ENCODE measurements at places on chromosomes 16 and 17.

DNA sequence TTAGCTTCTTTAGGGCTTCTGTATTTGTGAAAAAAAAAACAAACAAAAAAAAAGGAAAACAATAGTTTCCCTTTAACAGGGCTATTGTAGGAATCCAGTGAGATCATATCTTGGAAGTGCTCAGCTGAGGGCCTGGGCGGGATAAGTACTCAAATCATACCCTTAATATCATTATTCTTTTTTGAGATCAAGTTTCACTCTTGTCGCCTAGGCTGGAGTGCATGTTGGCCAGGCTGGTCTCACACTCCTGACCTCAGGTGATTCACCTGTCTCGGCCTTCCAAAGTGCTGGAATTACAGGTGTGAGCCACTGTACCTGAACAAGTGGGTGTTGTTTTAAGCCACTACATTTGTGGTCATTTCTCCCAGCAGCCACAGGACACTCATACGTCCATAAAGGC lies 87.0 kb downstream of the CDH13 start:
- DNase-seq: no peak

- no peak for DNase-seq
Measured at GRCh38 chr16:27534256-27534655, 15.5 kb downstream of the GTF3C1 start.

DNA sequence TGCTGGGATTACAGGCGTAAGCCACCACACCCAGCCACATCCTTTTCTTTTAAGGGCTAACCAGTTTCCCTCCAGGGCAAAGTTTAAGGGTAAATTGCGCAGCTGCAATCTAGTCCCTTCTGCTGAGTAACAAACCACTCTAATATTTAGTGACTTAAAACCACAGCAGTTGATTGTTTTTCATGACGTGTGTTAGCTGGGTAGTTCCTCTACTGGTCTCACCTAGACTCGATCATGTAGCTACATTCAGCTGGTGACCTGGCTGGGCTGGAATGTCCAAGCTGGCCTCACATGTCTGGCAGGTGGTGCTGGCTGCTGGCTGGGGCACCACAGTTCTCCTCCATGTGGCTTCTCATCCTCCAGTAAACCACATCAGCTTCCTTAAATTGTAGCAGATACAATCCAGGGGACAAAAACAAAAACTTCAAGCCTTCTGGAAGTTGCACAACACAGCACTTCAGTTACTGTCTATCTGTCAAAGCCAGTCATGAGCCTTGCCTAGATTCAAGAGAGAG lies 75.5 kb downstream of the GPRC5B start:
- DNase-seq: peak; percentile 39

DNA sequence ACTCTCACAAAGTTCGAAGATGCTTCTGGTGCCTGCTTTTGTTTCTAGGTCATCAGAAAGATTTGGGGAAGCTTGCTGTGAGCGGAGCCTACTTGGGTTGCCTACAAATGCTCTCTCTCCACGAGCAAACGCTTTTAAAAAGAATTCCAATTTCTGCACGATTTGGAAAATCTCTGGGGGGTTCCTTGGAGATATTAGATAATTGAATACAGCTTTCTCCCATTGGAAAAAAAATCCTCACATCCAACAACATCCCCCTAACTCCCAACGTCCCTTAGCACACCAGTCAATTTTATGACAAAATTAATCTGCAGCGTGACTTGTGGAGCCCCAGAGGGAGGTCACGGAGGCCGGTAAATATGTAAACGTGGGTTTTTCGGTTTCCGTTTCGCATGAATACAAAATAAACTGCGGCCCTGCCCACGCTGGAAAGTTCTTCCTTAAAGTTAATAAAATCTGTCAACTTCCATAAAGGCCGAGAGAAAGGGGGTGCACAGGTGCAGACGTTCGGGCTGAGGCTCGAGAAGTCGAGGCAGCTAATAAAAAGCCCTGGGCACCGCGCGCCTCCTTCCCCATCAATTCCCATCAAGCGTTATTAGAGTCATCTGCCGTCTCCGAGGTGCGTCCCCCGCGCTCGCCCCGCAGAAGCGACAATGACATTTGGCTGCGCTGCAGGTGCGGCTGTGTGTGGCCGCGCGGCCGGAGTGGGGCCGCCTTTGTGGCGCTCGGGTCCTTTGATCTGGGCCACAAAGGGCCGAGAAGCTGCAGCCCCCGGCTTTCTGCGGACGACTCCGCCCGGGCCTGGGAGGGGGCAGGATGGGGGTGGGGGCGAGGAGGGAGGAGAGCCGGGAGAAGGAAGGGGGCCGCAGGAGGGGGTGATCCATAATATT lies 37.6 kb downstream of the SALL1 start:
- no peak for DNase-seq

DNA sequence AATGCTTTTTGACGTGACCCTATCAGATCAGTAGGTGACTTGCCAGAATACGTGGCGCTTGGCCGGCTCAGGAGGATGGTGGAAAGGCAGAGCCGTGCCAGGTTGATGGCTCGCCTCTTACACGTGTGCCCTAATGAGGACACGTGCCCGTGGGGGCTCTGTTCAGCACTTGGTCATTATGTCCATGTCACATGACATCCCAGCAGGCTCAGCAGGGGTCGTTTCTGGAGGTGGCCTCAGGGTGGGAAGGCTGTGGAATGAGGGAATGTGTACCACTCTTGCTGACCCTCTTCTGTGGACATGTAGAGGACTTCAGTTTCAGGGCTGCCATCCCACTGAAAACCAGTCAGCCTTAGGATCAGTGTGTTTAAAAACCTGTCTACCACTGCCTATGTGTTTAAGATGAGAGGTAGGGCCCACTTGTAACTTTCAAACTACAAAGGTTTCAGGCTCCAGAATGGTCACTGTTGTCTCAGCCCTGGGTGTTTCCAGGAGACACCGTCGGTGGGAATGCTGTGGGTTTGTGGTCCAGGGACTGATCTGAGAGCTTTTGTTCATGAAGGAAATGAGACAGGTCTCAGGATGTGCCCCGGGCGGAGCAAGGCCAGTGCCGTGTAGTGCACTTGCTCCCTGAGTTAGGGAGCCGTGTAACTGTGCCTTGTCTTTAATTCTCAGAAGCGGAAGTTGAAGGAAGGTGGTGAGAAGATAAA lies 12.1 kb downstream of the UBN1 start:
- no peak for DNase-seq

GRCh38 chr16:80993834-80994233 lies 12.9 kb downstream of the CMC2 start:
- no peak for DNase-seq

- no peak for DNase-seq
Measured at GRCh38 chr17:69508814-69509213, 94.3 kb downstream of the MAP2K6 start.

- no peak for DNase-seq
Measured at GRCh38 chr16:79261481-79261940, 339.0 kb downstream of the MAF start.

DNA sequence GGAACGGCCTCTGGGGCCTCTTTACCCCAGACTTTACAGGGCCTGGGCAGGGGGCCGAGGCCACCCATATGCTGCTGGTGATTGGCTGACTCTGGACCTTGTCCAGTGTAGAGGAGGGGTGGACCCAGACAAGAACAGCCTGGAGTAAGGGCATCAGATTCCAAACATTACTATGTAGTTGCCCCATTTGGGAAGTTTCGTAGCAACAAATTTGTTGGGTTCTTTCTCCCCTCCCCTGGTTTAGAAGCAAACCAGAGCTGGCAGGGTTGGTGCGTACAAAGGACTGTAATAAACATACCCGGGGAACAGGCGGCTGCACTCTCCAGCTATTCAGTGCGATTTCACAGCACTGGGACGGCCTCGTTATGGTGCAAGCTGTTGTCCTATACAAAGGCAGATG lies 145.5 kb downstream of the NTN1 start:
- no peak for DNase-seq

DNA sequence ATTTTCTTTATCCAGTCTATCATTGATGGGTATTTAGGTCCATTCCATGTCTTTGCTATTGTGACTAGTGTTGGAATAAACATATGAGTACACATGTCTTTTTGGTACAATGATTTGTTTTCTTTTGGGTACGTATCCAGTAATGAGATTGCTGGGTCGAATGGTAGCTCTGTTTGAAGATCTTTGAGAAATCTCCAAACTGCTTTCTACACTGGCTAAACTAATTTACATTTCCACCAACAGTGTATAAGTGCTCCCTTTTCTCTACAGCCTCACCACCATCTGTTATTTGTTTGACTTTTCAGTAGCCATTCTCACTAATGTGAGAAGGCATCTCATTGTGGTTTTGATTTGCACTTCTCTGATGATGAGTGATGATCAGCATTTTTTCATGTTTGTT lies 103.7 kb downstream of the GOSR1 start:
- DNase-seq: no peak
